ENCODE measurements at places on chromosomes 5 and 9.

DNA sequence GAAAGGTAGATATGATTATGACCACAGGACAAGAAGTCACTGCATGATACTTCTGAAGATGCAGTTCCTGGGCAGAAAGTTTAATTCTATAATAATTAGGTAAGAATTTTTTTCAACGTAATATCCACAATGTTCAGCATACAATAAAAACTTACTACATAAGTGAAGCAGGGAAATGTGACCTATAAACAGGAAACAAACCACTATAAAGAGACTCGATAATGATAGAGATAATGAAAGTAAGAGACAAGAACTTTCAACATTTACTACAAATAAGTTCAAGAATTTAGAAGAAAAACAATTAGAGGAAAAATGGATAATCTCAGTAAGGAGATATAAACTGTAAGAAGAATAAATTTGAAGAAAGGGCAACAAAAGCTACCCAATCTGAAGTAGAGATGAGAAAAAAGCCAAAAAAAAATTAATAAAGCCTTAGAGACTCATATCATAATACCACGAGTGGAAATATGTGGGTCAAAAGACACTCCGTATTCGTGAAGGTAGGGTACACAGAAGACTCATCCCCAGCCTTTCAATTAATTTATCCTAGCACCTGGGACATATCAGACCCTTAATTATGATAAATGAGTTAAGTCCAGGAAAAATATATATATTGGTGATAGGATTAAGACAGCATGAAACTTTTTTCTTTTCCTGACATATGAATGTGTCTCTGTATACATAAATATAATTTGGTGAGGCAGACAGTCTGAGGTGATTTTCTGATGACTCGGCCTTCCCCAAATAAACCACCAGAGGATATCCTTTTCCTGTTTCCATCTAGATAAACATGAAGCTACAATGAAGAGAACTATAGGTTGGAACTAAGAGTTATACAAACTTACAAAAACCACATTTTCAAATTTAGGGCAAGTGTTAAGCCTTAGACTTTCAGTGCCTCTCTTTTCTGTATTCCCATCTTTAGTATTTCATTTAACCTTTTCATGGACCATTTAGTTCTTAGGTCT is 120.4 kb downstream of the RAPGEF6 start:
- no peak for DNase-seq

GRCh38 chr5:35618304-35618636 is 607 bp downstream of the SPEF2 start:
- DNase-seq, result no peak

DNA sequence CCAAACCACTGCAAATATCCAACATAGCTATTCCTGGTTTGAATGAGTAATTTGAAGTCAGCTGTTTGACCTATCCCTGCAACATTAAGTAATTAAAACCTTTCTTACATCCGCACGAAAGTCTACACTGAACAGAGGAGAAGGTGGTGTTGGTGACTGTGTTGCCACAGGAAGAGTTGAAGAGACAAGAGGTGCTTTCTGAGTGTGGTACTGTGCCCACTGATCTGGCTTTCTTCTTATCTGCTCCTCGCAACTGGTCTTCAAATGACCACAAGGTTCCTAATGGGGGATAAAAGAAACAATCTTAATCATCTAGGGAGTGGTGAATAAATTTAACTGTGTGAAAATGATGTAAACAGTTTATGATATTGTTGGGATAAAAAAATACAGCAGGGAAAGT is 29.4 kb upstream of the PDCL start:
- DNase-seq, result no peak

GRCh38 chr9:111013250-111013649 is 25.0 kb downstream of the LPAR1 start:
- DNase-seq, result no peak

DNA sequence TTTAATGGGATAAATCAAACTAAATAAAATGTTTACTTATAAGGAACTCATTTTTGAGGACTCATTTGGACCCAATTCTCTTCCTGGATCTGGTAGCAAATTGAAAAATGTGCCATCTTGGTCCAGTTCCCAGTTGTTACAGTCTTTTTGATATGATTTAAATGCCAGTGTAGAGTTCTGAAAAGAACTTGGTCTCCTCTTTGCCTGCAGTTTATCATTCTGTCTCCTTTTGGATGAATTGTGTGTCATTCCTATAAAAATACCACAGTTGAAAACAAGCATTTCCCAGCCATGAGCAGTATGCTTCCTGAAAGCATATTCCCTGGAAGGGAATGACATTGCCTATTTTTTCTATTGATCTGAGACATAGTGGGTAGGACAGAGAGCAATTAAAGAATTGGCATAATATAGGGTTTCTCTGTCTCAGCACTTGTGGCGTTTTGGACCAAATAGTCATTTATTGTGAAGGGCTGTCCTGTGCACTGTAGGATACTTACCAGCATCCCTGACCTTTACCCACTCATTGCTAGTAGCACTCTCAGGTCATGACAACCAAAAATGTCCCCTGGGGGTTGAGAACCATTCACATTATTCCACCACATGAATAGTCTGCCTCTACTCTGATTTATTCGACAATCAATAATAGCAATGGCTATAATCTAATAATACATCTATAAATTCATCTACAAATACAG is 181.8 kb downstream of the NXNL2 start:
- DNase-seq, result no peak
